ENCODE measurements at places on chromosomes 4 and X.

- DNase-seq: no peak
These were observed 182.8 kb upstream of the GRID2 start for GRCh38 chr4:92120810-92121498.

GRCh38 chr4:94582517-94582916 lies 130.8 kb downstream of the PDLIM5 start:
- DNase-seq: no peak

GRCh38 chr4:95980877-95981360 lies 141.0 kb downstream of the PDHA2 start:
- no peak for DNase-seq

DNA sequence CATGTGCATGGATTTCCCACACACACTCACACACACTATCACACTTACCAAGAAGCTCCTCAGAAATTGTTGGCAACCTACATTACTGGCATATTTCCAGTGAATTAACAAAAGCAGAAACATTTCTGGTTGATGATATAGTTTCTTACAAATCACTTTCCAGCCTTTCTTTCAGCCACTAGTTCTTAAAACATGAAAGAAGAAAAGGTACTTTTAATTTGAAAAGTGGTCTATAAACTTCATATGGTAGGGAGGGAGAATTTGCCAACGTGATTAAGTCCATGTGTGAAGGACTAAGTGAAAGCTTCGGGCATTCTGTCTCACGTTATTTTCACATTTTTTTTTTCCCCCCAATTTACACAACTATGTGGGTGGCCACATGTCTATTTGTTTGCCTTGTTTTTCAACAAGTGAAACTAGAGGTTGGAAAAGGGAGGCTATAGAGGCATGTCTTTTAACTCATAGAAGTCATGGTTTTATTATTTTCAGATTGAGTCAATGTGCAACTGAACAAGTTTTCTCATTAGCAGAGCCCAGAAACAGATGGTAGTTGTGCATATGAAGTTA lies 832.1 kb upstream of the INTU start:
- DNase-seq: no peak

GRCh38 chr4:168741281-168742173 lies 244.7 kb downstream of the PALLD start:
- no peak for DNase-seq

DNA sequence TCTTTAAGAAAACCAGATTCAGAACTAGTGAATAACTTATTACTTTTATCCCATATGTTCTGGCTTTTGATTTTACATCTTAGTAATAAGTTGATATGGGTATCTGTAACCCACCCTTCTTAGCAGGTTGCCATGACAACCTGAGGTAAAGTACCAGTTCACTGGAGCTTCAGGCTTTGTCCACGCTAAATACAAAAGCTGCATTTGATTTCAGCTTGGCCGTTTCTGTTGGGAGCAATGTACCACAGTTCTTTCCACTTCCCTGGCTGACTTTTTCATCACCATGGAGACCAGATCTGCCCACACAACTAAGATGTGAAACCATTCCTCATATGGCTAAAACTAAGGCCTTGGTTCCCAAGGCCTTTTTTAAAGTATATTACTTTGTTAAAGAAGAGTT lies 26.1 kb downstream of the KLHL34 start:
- DNase-seq: no peak

- DNase-seq: no peak
These were observed 69.6 kb upstream of the NDP start for GRCh38 chrX:44042751-44043150.

DNA sequence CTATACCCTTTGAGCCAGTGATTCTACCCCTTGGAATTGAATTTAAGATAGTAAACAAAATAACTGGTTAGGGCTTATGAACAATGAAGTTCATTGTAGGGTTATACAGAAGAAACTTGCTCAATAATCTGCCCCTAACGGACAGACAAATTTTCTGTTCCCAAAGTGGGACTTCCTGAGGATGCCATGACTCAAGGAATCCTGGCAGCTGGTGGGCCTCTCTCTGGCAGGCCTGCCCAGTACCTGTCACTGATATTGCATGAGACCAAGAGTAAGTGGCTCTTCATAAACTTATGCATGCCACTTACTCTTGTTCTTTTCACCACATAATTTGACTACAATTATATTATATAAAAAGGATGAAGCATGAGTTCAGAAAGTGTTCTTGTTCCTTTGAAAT lies 41.5 kb downstream of the GPRIN3 start:
- no peak for DNase-seq

GRCh38 chr4:90585961-90586360 lies 458.8 kb downstream of the CCSER1 start:
- no peak for DNase-seq

GRCh38 chrX:98448524-98448923 lies 1564.8 kb downstream of the RPA4 start:
- DNase-seq: no peak

DNA sequence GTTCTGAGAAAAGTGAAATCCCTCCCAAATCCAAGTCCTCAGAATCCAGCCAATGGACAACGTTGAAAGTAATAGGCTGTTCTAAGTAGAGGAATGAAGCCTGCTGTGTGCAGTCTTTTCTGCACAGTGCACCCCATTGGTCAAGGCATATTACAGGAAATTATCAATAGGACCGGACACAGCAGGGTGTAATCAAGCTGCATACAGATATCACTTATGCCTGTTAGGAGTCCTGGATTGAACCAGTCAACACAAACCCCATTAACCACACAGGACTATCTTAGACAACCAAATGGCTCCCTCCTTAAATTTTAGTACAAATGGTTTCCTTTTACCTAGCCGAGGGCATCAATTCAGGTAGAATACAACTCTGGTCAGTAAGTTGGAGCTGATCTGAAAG lies 34.2 kb upstream of the MAGEA8 start:
- no peak for DNase-seq

- DNase-seq: no peak
These were observed 21.1 kb downstream of the AIFM1 start for GRCh38 chrX:130144509-130144908.

- no peak for DNase-seq
These were observed 146.9 kb downstream of the FNIP2 start for GRCh38 chr4:158915683-158916241.

DNA sequence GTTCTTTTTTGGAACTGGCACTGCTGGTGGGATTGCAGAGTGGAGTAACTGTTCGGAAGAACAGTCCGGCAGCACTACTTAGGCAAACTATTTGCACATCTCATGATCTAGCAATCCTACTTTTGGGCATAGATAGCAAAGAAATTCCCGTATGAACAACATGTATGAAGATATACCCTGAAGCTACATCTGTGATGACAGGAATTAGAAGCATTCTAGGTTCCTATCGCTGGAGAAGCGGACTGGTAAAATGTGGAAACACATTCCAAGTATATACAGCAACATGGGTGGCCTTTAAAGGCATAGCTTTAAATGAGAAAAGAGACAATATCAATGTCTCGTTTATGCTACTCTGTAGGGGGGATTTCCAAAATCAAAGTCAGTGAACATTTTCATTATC lies 3.1 kb downstream of the DCAF16 start:
- no peak for DNase-seq

DNA sequence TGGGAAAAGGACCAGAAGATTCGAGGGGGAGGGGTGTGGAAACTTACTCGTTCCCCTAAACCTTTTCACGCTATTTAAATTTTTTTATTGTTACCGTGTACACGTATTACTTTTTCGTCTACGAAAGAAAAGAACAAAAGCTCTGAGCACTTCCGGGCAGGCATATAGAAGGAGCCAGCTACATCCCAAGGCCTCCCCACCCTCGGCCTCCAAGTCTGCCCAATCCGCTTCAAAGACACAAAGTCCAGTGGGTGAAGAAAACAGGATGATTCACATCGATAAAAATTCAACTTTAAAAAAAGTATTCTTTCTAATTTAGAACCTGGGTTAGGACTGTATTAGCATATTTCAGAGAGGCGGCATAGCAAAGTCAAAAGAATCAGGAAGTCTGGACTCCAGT lies 23.1 kb downstream of the SEL1L3 start:
- DNase-seq: no peak

All from stimulated activated CD4-positive, alpha-beta T cell treated with anti-CD3 and anti-CD28 coated beads, Interleukin-1b, Interleukin-23, amount 100 ng/mL, for 1 hour (primary cell).